ENCODE measurements at places on chromosomes 3 and 15.

DNA sequence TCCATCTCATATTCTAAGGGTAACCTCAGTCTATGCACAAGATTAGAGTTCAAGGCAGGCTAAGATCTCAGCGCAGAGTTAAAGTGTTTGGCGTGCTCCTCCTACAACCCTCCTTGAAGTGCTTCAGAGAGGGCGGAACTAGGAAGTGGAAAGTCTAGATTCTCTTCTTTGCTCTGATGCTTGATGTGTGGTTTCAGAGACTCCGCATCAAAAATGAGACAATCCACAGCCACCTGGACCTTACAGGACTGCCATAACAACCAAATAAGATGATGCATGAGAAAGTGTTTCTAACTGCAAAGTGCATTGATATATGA, 161.3 kb upstream of the ATP11B start:
- no peak for DNase-seq

- no peak for DNase-seq
Observed at GRCh38 chr3:174331095-174331800, 527.9 kb upstream of the NAALADL2 start.

DNA sequence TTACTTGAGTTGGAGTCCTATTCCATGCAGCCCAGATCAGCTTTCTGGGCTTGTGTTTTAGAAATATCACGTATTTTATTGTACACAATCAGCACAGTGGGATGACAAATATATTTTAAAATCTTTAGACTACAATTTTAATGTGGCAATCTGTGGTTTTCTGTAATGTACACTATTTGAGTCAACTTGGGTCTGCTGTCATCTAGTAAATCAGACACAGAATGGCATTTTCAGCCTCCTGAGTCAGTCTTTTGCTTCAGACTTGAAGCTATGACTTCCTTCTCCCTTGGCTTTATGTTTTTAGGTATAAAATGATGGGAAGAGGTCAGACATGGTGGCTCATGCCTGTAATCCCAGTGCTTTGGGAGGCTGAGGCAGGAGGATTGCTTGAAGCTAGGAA, 232.1 kb downstream of the NECTIN3 start:
- DNase-seq = no peak

GRCh38 chr3:156291272-156292123, 171.1 kb downstream of the KCNAB1 start:
- DNase-seq = no peak

GRCh38 chr3:58635371-58636285, 30.9 kb downstream of the FAM3D start:
- no peak for DNase-seq

DNA sequence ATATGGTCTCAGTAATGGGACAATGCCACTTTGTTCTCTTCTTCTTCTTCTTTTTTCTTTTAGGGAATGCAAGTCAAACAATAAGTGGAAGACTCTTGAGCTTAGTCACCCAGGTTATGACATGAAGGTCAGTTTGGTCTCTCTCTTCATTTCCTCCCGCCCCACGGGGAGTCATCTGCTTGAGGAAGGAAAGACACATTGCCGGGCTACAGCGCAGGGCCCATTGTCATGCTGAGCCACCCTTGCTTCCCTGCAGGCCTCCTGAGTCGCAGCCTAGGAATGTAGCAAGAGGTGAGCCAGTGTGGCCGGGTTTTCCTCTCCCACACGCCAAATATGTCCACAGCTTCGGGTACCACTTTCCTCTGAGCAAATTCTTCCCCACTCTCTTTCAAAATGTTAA, 47.6 kb downstream of the RAP2B start:
- no peak for DNase-seq

GRCh38 chr3:190336516-190337189, 14.4 kb upstream of the CLDN1 start:
- DNase-seq = no peak

- no peak for DNase-seq
Observed at GRCh38 chr3:132735589-132735988, 13.4 kb upstream of the NPHP3 start.

DNA sequence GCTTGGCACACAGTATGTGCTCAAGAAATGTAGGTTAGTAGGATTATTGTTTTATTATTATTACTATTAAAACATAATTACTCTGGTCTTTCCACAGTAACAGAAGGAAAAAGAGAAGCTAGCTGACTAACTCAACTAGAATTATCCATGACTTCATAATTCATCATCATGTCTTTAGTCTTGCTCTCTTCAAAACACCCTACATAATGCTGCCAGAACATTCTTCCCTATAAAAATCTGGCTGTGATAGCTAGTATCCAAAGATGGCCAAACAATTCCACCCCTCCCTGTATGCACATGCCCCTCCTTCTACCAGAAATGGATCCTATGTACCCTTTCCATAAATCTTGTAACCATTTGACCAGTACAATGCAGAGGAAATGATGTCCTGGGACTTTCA, 48.8 kb upstream of the SRGAP3 start:
- no peak for DNase-seq

GRCh38 chr3:49610666-49611280, 56.5 kb downstream of the BSN start:
- DNase-seq = no peak

- DNase-seq = no peak
Observed at GRCh38 chr3:15303728-15304127, 28.7 kb downstream of the SH3BP5 start.

GRCh38 chr3:71903112-71903495, 118.2 kb upstream of the PROK2 start:
- no peak for DNase-seq

- no peak for DNase-seq
Observed at GRCh38 chr3:107987036-107987939, 103.5 kb downstream of the CD47 start.

- no peak for DNase-seq
Observed at GRCh38 chr15:85047271-85047948, 65.8 kb downstream of the PDE8A start.

DNA sequence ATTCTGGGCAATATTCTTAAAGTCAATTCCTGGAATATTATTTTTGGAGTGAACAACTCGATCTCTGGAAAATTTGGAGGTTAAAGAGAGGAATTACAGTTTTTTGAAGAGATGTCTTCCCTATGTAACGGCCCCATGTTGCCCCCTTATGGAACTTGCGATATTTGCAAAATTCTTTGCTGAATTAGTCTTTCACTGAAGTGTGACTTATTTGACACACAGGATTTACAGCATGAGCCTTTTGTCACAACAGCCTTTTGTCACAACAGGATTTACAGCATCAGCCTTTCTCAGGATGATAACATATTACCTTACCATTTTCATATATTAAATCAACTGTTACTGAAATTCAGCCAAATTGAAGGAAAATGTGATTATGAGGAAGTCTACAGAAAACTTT, 37.8 kb upstream of the SPTSSB start:
- DNase-seq = no peak

GRCh38 chr3:180447136-180447535, 154.8 kb upstream of the TTC14 start:
- DNase-seq = no peak

Data from effector CD4-positive, alpha-beta T cell (primary cell).